Naive thymus-derived CD4-positive, alpha-beta T cell (primary cell): ENCODE measurements at places on chromosomes 5 and 9. TPM values are rescaled to one million over a fixed set of nuclear protein-coding genes. Genes with fewer than 3 reads are reported as not detected.

DNA sequence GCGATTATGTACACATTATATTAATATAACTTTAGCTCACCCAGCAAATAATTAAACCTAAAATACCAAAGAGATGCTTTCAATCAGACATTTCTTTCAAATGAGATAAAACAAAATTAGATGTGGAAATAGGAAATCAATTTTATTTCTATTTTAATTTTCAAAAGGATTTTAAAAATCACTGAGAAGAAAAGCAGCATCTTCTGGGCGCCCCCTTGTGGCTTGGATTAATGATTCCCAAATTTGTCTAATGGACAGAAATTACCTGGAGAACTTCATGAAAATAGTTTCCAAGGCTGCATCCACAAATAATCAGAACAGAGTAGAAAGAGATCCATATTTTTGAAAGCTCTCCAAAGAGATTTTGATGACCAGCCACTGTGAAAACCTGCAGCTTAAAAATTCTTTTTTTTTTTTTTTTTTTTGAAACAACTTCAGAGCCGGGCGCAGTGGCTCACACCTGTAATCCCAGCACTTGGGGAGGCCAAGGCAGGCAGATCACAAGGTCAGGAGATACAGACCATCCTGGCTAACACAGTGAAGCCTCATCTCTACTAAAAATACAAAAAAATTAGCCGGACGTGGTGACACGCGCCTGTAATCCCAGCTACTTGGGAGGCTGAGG is 50.9 kb upstream of the CEMIP2 start:
- no peaks in the 10 kb centered on the region for H3K27me3 ChIP-seq
- H3K4me3 ChIP-seq, result no peak overlapping the region
- no peaks in the 10 kb centered on the region for H3K36me3 ChIP-seq
- no peak overlapping the region for H3K27ac ChIP-seq
- DNase-seq, result peak; percentile 26

GRCh38 chr5:52961274-52961681 is 27.9 kb upstream of the ITGA2 start:
- no peak overlapping the region for H3K27ac ChIP-seq
- H3K4me3 ChIP-seq, result no peak overlapping the region
- H3K36me3 ChIP-seq, result no peaks in the 10 kb centered on the region
- H3K27me3 ChIP-seq, result no peaks in the 10 kb centered on the region

DNA sequence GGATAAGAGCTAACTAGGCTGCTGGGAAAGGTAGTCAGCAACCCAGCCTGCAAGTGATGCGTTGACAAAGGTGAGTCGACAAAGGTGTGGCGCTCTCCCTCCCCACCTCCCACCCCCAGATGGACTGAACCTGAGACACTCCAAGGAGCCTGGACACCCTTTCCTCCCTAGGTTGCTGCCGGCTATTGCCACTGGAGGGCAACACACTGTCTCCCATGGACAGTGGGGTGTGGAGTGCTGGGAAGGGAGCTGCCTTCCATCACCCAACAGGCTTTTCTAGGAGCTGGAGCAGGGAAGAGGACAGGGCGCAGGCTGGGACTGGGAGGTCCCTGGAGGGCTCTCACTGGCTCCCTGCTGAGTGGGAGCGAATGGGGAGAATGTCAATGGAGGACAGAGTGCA is 75.4 kb upstream of the ARAP3 start:
- H3K4me1 ChIP-seq, result no peaks in the 10 kb centered on the region
- no peak overlapping the region for H3K27ac ChIP-seq
- H3K36me3 ChIP-seq, result no peaks in the 10 kb centered on the region
- no peak for DNase-seq
- H3K27me3 ChIP-seq, result no peaks in the 10 kb centered on the region

GRCh38 chr5:65037831-65038815 is 269.4 kb downstream of the CWC27 start:
- H3K4me3 ChIP-seq, result no peak overlapping the region
- no peak for DNase-seq
- H3K4me1 ChIP-seq, result peaks cover 20% of the 10 kb centered on the region

DNA sequence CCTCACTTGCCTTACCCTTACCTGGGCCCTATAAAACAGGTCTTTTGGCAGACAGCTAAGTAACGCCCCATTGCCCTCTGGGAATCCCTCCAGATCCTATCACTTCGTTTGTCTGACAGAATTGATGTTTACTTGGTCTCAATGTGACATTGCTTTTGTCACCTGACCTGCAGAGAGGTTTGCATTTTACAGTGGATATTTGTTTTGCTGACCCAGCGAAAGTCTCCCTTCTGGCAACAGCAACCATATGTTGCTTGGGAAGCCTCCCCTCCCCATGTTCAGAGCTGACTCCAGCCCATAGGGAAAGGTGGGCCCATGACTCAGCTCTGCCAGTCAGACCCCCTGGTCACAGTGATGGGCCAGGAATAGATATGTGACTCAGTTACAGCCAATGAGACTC is 54.0 kb upstream of the LARP1 start:
- H3K36me3 ChIP-seq, result no peaks in the 10 kb centered on the region
- no peaks in the 10 kb centered on the region for H3K27me3 ChIP-seq
- H3K4me1 ChIP-seq, result no peaks in the 10 kb centered on the region
- H3K27ac ChIP-seq, result no peak overlapping the region

DNA sequence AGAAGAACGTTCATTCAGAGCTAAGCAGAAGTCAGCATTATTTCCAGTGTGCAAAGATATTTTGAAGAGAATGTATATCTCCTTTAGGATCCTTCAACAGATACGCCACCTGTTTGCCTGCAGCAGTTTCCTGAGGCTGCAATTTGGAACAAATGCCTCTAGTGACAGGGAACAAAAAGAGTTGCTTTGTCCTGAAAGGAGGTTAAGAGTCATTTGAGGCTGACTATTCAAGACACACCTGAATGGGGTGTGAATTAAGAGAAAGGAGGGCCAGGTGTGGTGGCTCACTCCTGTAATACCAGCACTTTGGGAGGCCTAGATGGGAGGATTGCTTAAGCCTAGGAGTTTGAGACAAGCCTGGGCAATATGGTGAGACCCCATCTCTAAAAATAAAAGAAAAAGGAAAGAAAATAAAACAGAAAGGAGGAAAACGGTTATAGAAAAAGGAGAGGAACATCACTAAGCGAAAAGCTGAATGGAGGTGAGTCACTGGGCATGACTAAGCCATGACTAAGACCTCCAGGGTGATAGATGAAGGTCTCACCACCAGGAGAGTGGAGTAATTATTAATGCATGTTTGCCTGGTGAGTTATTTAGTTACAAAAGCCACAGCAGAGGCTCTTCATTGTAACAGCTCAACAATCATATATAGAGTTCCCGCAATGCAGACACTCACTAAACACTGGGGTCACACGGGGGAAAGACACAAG is 255.2 kb upstream of the TNC start:
- H3K4me3 ChIP-seq, result no peak overlapping the region
- DNase-seq, result no peak
- H3K27ac ChIP-seq, result no peak overlapping the region
- H3K36me3 ChIP-seq, result no peaks in the 10 kb centered on the region
- no peaks in the 10 kb centered on the region for H3K27me3 ChIP-seq

DNA sequence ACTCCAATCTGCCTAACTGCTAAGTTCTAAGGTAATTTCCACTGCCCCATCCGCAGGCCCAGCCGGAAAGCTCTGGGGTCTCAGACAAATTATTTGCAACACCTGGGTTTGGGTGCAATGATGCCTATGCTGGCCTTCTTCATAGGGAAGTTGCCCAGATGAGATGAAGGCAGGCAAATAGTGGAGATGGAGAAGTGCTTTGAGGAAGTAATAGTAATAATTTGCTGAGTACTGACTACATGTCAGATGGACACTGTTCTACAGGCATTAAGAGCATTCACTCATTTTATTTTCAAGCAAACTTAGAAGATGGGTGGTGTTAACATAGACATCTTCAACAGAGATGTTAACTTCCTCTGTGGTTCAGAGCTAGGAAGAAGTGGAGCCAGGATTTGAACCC is 3.8 kb downstream of the PCDH12 start:
- H3K4me3 ChIP-seq, result no peak overlapping the region
- no peak overlapping the region for H3K27ac ChIP-seq
- H3K4me1 ChIP-seq, result peaks cover 28% of the 10 kb centered on the region
- no peaks in the 10 kb centered on the region for H3K36me3 ChIP-seq
- DNase-seq, result no peak
- H3K27me3 ChIP-seq, result no peaks in the 10 kb centered on the region

Gene IFNA21
- not detected for polyA plus RNA-seq

Gene TCERG1
- polyA plus RNA-seq, result 40.2 TPM

Gene TEX48
- not detected for polyA plus RNA-seq

Gene ARHGEF37
- 0.46 TPM for polyA plus RNA-seq
